ENCODE measurements at places on chromosomes 13 and 19.

- no peak for DNase-seq
These were observed 417.8 kb downstream of the EFNB2 start for GRCh38 chr13:106117640-106118039.

- DNase-seq = no peak
These were observed 48.0 kb downstream of the GGACT start for GRCh38 chr13:100540621-100541020.

- no peak for DNase-seq
These were observed 164.2 kb downstream of the ABCC4 start for GRCh38 chr13:95137096-95137495.

DNA sequence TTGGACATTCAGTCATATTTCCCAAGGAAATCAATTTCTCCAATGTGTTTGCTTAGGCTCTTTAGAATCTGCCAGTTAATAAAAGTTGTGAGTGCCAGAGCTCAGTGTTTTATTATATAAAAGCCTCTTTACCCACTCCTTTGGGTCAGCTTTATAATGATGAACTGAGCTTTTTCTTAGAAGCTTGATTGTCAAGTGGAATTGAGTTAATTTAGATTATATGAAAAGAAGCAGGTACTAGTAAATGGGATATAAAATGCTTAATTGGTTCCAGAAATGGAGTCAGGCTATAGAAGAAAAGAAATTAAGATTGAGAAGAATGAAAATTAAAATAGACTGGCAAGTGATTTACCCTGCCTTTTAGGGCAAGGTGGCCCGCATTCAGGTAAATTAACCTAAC lies 363.2 kb downstream of the SLITRK6 start:
- DNase-seq = no peak

- no peak for DNase-seq
These were observed 650 bp upstream of the FUT5 start for GRCh38 chr19:5870986-5871394.
